ENCODE measurements at places on chromosomes 11 and 22.
A peak's percentile ranks its signal among the peaks of the same experiment; 100 is the strongest.

GRCh38 chr11:10325277-10326011 is 20.6 kb downstream of the ADM start:
- no peak for DNase-seq

GRCh38 chr11:69659591-69659990 is 15.6 kb downstream of the LTO1 start:
- DNase-seq = no peak

DNA sequence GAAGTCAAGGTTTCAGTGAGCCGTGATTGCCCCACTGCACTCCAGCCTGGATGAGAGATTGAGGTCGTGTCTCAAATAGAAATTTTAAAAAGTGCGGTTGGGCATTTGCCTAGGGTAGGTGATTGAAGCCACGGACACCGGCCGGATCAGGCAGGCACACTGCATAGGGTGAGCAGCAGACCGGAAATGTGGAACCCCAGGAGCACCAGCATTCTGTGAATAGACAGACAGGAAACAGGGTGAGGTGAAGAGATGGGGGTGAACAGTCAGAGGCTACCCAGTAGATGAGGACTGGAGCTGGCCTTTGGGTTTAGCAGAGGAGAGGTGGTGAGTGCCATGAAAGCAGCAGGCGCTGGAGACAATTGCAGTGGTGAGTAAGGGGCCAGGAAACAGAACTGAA is 43.5 kb downstream of the PPFIA1 start:
- peak; percentile 27 for DNase-seq

DNA sequence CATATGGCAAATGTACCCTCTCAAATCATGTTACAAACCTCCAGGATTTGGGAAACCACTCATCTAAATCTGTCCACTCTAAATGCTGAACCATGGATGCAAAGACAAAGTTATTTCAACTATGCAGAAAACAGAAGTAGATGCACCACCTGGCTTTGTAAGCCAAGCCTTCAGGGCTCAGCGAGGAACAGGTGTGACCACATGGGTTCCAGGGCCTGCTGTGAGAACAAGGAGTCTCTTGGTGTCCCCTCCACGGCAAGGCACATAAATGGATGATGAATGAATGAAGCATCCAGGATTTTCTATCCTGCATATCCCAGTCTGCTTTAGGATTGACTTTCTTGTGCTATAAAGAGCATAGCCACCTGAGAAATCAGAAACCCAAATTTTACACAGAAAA is 284.5 kb downstream of the LARGE1 start:
- DNase-seq = no peak

DNA sequence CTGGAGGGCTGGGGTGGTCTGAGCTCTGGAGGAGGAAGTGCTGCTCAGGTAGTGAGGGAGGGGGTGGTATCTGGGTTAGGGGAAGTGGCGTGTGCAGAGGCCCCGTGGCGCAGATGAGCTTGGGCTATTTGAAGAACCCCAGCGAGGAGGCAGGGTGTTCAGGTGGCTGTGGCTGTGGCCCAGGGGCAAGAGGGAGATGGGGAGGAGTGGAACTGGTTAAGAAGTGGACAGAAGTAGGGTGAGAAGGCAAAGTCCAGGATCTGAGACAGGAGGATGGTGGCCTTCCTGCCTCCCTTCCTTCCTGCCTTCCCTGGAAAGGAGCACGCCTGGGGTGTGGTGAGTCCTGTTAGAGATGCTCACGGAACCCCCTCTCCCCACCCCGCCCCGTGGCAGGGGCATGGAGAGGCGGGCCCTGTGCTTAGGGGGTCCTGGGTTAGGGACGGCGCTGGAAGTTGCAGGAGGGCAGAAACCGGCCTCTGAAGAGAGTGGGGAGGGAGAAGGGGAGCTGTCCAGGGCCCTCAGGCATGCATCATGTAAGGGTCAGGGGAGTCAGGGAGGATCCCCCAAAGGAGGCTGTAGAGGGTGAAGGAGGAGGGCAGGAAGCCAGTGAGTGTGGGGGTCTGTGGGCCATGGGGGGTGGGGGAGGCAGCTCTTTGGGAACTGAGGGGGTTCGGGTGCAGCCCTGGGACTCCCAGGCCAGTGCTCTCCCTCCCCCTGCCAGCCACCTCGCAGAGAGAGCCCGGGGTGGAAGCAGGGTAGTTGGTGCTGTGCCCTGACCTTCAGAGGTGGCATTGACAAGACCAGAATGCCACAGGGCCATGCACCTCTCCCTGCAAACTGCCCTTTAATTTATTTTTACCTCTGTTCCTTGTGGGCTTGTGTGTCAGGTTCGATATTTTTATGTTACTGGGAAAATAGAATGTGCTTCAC is 63.7 kb upstream of the PARVG start:
- no peak for DNase-seq

DNA sequence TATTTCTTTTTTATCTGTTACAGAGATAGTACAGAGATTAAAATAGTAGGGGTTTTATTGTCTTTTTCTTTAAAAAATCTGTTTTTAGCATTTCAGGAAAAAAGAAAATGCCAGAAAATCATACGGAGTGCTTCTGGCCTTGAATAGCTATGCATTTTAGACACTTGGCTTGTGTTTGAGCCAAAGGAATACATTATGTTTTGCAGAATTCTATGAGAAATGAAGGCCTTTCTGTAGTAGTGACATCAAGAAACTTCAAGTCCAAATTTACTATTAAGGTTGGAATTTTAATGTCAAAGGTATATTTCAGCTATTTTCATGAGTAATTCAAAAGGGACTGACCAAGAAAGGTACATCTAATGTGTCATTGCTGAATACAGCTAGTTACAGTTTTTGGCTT is 56.3 kb upstream of the DDI1 start:
- DNase-seq = no peak

DNA sequence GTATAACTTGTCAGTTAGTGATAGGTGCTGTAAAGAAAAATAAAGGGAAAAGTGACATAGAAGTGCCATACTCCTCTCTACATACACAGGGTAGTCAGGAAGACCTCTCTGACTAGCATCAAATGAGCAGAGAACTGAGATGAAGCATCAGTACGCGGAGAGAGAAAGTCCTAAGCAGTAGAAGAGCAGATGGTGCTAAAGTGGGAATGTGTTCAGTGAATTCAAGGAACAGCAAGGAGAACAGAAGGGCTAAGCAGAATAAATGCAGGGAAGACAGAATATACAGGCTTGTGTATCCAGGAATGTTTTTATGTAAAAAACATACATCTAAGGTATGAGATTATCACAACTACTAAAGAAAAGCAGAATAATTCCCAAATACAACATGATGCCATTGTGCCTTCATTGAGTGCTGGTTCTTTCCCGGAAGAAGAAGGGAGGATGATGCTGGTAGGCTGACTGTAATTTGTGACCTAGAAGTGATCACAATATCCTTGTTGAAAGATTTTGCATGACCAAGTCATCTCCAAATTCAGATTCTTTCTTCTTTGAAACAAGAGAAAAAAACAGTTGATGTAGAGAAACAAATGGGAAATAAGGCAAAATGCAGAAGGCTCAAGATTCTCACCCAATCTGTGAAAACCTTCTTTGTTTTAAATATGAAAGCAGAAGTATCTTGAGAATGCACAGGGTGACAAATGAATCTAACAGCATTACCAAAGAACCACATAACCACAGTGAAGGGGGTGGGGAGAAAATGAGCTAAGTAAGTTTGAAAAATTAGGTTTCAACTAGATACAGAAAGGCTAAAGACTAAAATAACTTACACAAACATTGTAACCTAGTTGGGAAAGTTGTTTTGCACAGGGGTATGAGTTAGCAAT is 20.5 kb downstream of the MRE11 start:
- peak; percentile 86 for DNase-seq

- DNase-seq = no peak
Measured at GRCh38 chr22:46661221-46661851, 41.1 kb downstream of the GRAMD4 start.

GRCh38 chr11:125289419-125290098 is 125.0 kb downstream of the PKNOX2 start:
- no peak for DNase-seq

DNA sequence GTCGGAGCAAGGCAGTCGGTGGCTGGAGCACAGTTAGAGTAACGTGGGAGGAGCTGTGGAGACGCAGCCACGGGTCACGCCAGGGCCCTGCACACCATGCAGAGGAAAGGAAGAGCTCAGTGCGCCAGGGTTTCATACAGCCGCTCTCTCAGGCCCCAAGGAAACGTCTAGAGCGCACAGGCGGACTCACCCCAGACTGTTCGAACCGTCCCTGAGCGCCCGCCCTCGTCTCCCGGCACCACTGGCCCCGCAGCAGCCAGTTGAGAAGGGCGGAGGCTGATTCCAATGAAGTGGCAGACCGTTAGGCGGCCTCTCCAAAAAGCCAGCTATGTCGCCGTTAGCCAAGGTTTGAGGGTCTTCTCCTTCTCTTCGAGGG is 483 bp upstream of the HYLS1 start:
- DNase-seq = peak; percentile 88

Data from GM12865 (cell line).